ENCODE measurements at places on chromosomes 11 and 22.

DNA sequence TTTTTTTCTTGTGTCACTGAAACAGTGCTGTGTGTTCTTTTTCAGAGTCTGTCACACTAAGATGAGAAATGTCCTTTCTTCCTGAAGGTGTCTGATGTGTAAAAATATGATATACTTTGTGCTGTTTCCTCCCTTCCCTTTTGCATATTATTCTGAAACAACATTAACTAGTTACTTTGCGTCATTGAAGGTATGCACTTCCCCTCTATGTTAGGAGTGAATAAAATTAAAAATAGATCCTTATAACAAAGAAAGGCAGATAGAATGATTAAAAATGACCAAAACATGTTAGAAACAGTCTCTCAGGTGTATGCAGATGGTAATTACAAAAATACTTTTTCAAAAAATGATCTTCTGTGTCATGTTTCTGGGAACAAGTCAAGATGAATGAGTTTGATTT lies 1.6 kb upstream of the RAB30 start:
- no peak for DNase-seq

GRCh38 chr11:74654976-74655375 lies 62.6 kb downstream of the POLD3 start:
- DNase-seq = no peak

DNA sequence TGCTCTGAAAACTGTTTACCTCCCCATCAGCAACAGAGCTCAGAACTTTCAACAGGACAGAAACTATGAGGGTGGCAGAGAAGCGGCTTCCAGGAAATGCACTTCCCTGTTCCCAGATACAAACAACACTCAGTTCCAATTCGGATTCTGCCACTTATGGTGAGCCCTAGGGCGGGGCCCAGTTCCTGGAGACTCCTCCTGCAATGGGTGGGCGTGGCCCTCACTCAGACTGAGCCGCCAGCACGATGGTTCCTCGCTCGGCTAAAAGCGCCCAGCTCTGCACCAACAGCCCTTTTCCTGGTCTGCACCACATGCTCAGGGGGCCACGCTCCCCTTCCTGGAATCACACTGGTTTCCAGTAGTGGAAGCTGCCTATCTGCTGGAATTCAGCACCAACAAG lies 314.1 kb downstream of the CTTN start:
- no peak for DNase-seq

- DNase-seq = no peak
Observed at GRCh38 chr11:27234043-27234668, 128.9 kb downstream of the CCDC34 start.

- no peak for DNase-seq
Observed at GRCh38 chr11:129973068-129973467, 29.6 kb downstream of the PRDM10 start.

GRCh38 chr11:114846416-114846791 lies 168.1 kb downstream of the NXPE2 start:
- DNase-seq = peak; percentile 51

GRCh38 chr11:118304568-118305248 lies at the start of gene CD3E:
Gene CD3E (plus strand): TSS chr11:118304730. CDS start chr11:118304953, 223 bp downstream.
- DNase-seq = no peak

DNA sequence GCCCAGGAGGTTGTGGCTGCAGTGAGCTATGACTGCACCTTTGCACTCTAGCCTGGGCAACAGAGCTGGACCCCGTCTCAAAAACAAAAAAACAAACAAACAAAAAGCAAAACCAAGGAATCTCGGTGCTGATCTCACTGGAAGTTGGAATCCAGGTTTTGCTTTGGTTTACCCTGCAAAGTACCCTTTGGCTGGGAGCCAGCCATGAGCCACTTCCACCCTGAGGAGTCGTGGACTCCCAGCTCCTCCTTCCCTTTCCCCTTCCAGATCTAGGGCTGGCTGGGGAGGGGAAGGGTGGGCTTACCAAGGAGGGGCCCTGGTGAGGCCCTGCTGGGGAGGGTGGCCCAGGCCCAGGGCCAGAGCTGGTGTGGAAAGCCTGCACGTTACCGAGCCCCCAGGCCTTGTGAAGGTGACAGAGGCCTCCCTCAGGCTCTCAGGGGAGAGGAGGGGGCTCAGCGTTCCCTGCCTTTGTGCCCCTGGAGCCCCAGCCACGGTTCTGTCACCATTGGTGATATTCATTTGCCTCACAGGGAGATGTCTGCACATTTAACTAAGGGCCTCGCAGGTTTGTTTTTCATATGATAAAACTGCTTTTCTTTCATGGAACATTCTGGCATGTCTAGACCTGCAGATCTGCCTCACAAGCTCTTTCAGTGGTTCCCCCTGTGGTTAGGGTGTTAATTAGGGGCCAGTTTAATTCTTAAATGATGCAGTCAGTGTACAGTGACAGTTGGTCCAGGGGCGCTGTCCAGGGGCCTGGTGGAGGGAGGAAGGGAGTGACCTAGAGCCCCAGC lies 29.0 kb downstream of the FBLN1 start:
- no peak for DNase-seq

- no peak for DNase-seq
Observed at GRCh38 chr11:57641011-57641807, 8.5 kb downstream of the YPEL4 start.

GRCh38 chr22:46754110-46754799 lies 8.2 kb upstream of the TBC1D22A start:
- peak; percentile 67 for DNase-seq

GRCh38 chr22:35053060-35053835 lies 12.7 kb upstream of the ISX start:
- DNase-seq = no peak

DNA sequence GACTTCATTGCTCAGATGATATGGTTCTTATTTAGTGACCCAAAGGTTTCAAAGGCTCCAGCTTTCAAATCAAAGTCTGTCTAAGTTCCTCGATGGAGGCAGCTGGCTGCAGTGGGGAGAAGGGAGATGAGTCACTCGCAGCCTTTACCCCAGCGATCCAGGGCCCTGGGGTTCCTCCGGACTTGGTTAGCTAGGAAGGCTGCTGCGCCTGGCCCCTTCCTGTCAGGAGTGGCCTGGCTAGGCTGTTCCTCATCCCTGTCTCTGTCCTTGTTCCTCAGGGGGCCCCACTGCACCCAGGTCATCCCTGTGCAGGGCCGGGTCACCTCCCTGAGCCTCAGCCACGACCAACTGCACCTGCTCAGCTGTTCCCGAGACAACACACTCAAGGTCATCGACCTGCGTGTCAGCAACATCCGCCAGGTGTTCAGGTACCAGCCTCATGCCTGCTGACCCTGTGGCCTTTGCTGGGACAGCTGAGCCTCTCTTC lies 13.9 kb downstream of the ATG16L2 start:
- no peak for DNase-seq

DNA sequence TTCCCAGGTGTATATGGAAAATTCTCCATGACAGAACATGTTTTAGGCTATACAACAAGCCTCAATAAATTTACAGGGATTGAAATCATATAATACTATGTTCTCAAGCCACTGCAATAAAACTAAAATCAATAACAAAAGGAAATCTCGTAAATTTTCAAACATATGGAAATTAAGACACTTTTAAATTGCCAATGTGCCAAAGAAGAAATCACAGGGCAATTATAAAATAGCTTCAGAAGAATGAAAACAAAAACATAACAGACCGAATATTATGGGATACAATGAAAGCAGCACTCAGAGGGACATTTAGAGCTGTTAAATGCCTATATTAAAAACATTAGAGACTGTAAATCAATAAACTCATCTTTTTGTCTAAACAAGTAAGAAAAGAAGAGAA lies 555.7 kb upstream of the B3GAT1 start:
- no peak for DNase-seq

DNA sequence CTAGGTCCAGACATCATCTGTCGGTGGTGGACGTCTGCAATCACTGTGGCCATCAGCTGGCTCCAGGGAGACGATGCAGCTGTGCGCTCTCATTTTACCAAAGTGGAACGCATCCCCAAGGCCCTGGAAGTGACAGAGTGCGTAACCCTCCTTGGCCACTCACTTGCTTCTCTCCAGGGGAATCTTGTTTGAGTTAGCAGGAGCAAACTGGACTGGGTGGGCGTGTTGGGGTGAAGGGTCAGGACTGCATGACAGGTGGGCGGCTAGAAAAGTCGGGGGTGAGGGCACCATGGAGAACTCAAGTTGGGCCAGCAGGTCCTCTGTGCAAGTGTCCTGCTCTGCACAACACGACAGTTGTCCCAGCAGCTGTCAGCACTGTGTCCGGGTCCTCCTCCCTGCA lies 16.2 kb downstream of the SHISA8 start:
- no peak for DNase-seq

DNA sequence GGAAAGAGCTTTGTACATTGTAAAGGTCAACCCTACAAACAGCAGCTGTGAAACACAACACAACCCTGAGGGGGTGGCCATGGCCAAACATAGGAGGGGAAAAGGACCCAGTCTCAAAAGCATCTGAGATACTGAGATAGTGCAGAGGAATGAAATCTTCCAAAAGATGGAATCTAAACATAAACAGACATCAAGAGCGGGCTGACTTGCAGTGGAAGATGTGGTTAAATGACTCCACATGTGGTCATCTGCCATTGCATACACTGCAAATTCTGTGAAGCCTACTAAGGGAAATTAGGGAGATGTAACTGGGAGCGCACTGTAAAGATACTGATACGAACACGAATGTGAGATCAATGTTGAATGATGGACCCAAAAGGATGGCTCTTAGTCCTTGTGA lies 22.0 kb downstream of the BDNF start:
- DNase-seq = no peak

DNA sequence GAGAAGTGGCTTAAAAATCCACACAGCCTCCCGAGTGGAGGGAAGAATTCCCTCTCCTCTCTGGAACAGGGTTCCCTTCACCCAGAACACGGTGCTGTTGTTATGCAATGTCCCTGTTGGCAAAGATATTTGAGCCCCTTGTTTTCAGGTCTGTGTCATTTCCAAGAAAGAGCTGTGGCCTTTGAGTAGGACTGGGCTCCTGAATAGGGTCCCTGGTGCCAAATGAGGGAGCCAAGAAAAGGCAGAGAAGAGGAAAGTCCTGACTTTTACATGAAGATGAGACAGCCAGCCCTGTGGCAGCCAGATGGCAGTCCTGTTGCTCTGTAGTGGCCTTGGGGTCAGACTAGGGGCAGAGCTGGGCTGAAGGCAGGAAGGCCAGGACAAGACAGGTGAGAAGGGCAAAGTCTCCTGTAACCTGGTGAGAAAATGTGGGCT lies 51.2 kb upstream of the ELF5 start:
- DNase-seq = no peak

DNA sequence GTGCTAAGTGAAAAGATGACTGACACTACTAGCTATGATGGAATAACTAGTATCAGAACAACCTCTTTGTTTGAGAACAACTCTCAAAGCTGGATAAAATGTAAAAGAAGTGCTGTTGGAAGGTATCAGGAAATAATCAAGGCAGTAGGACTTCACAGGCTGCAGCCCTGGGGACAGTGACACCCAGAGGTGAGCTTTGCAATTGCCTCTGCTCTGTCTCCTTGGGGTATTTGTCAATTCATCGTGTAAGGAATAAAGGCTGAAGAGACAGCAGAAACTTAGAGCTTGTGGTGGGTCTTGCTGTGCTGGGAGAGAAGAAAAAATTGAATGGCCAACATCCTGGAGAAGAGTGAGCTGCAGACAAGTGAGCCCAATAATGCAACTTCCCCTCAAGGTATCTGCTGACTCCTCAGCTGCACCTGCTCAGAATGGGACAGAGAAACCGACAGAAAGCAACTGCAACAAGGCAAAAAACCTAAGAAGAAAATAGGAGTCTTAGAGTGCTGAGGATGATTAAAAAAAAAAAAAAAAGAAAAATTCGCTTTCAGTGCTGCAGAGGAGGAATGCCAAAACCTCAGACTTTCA lies 141.1 kb downstream of the RCN1 start:
- DNase-seq = no peak

DNA sequence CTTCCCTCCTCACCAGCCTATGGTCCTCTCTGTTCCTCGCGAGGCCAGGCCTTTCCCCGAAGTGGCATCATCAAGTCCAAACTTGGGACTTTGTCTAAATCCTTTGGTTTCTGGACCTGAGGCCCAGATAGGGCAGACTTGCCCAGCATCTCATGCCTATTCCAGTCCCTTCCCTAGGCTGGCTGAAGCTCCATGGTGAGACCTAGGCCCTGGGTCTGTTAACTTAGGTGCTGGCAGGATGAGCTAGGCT lies 11.5 kb downstream of the RELA start:
- no peak for DNase-seq

GRCh38 chr11:79076526-79077115 lies 364.2 kb downstream of the TENM4 start:
- no peak for DNase-seq

GRCh38 chr22:22076361-22076760 lies 93.8 kb upstream of the TOP3B start:
- no peak for DNase-seq

- no peak for DNase-seq
Observed at GRCh38 chr22:48321986-48322545, 1505.6 kb downstream of the BRD1 start.

DNA sequence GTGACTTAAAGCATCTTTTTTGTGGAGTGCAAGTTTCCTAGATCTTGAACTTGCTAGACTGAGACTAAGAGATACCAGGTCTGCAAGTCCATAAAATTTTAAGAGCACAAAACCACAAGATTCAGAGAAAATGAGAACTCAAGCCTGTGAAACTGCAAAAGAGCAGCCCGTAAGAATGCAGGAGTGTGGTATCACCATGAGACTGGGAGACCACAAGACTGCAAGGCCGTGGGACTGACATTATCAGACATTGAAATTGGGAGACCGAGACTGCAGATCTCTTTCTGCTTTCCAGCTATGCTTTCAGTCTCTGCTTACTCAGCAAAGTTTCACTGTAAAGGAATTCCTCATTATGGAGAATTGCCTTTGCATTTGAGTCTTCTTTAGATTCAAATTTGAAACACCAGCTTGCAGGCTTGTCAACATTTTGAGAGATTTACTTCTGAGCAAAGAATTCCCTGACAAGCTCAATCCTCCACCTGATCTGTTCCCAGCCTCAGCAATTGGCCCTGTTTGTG lies 621.2 kb downstream of the KCNA4 start:
- no peak for DNase-seq

DNA sequence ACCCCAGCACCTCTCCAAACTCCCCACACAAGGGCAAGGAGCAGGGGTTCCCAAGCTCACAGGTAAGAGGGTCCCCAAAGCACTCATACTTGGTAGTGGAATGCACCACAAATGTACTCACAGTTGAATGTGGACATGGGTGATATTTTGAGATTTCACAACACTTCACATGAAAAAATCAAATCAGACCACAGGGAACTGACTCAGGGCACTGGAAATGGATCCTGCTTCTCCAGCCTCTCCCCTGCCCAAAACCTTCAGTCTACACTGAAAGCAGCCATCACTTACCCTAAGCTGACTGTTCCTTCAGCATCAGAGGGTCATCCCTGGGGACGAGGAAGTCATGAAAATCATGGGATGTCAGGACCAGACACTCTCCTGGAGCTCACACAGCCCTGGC lies 40.2 kb downstream of the SCGB1A1 start:
- DNase-seq = no peak

GRCh38 chr11:116576526-116576925 lies 196.3 kb downstream of the BUD13 start:
- no peak for DNase-seq

- no peak for DNase-seq
Observed at GRCh38 chr11:1205987-1206331, 16.9 kb upstream of the MUC5B start.

DNA sequence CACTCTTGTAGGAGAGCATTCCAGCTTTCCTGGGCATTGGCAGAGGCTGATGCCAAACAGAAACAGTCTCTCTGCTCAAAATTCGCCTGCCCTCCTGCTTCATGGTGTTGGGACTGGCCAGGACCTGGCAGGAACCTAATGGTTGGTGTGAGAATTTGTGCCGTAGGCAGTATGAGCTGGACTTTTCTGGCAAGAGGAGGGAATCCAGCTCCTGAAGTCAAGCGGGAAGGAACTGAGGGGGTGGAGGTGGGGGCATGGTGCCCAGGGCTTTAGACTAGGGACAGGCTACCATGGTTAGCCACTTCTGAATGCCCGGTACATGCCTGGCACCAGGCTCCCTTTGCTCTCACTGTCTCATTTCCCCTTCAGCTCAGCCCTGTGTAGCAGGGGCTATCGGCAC lies 6.9 kb upstream of the TOMM22 start:
- DNase-seq = no peak
